Activated CD8-positive, alpha-beta T cell treated with anti-CD3 and anti-CD28 coated beads for 36 hours (primary cell): ENCODE measurements at places on chromosomes 7 and 10. TPM values are rescaled to one million over a fixed set of nuclear protein-coding genes. Genes with fewer than 3 reads are reported as not detected.

KLF14 gene
- total RNA-seq = not detected

WNT8B gene
- 0.38 TPM for total RNA-seq

ASIC3 gene
- total RNA-seq = 5.8 TPM

FFAR4 gene
- total RNA-seq = not detected

ACTL6B gene
- not detected for total RNA-seq

GNGT1 gene
- not detected for total RNA-seq

PIP gene
- total RNA-seq = not detected

PPP1R3C gene
- 0.94 TPM for total RNA-seq

DNA sequence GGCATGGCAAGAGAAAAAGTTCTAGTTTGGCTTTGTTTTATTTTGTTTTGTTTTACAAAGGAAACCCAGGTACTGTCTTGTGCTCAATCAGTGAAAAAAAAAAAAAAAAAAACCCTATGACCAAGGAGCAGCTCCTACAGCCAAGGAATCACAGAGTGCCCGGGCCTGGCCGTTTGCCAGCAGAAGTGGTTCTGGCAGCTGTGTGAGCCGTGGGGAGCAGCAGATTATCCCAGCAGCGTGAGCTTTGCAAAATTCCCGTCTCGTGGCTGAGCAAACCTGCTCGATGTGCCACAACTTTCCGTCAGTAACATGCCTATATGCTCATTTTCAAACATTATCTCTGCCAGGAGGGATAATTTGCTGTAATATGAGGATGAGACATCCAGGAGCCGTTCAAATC is 293.7 kb downstream of the POU6F2 start:
- H3K4me3 ChIP-seq = no peak overlapping the region
- DNase-seq = no peak
- H3K36me3 ChIP-seq = no peaks in the 10 kb centered on the region
- no peak overlapping the region for H3K27ac ChIP-seq

DNA sequence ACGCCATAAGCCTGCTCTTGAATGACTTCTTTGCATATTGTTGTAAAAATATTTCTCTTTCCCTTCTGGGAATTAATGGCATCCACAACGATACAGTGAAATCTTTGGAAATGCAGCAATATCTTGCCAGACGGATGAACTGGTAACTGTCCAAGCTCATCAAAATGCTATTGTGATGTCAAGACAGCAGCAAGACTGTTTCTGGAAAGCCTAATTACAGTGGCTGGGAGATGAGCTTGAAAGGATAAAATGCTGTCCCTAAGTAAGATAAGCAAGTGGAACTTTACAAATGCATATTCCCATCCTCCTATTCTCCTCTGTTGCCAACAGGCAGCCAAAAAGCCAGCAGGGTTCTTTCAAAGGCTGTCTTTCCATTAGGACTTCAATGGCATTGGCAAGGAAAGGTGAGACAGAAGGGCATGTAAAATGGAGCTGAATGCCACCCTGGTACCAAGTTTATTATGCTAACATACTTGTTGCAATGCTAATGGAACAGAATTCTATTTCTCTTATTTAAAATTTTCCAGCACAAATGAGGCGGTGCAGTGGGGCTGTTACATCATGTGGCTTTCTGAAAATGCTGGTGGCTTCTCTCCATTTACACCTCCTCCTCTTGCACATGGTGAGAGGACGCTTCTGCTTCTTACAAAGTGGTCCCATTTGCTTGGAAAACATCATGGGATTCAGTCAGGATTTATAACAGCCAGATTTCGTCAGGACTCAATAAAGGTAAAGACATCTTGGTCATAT is 178.3 kb upstream of the PTER start:
- no peaks in the 10 kb centered on the region for H3K36me3 ChIP-seq
- no peaks in the 10 kb centered on the region for H3K4me1 ChIP-seq
- H3K27ac ChIP-seq = no peak overlapping the region

- no peaks in the 10 kb centered on the region for H3K27me3 ChIP-seq
- H3K4me3 ChIP-seq = peak overlapping the region; percentile 55
- peak; percentile 73 for DNase-seq
- peaks cover 34% of the 10 kb centered on the region for H3K4me1 ChIP-seq
Observed at GRCh38 chr7:140084972-140085371, 22.2 kb upstream of the PARP12 start.

GRCh38 chr10:102396317-102396650 is 779 bp downstream of the NFKB2 start:
- H3K36me3 ChIP-seq = peaks cover 58% of the 10 kb centered on the region
- no peaks in the 10 kb centered on the region for H3K27me3 ChIP-seq
- H3K4me3 ChIP-seq = peak overlapping the region; percentile 93
- H3K27ac ChIP-seq = peak overlapping the region; percentile 98
- H3K4me1 ChIP-seq = peaks cover 55% of the 10 kb centered on the region
- DNase-seq = no peak
